Panc1 (cell line): ENCODE measurements at places on chromosomes 2 and 18.

DNA sequence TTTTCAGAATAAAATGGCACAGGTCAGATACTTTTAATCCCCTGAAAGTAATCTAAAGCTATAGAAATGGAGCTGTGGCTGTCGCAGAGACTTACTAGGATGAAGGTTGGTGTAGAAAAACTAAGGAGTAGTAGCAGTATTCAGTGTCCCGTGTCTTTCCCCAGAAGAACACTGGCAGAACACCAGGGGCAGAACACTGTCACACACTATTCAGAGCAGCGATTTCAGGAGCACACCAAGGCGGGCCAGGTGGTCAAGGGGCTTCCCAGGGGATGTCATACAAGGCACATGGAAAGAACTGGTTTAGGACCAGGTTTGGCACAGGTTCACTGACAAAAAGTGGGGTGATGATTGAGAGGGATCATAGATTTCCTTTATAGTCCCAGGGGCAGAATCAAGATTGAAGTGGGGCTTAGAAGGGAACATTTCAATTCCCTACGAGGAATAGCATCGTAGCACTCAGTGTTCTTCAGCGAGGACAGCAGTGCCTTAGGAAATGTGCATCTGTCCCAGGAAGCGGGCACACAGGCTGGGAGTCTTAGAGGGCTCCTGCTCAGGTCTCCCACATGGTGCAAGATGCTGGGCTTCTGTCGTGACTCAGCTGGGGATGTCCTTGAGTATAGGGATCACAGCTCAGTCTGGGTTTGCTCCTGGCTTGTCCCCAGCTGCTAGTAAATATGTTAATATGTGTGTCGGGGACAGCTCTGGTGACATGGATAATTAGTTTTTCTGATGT lies 22.6 kb downstream of the BCL2L11 start:
- DNase-seq = no peak

GRCh38 chr2:64861452-64862397 lies 127.5 kb upstream of the SLC1A4 start:
- no peak for DNase-seq

DNA sequence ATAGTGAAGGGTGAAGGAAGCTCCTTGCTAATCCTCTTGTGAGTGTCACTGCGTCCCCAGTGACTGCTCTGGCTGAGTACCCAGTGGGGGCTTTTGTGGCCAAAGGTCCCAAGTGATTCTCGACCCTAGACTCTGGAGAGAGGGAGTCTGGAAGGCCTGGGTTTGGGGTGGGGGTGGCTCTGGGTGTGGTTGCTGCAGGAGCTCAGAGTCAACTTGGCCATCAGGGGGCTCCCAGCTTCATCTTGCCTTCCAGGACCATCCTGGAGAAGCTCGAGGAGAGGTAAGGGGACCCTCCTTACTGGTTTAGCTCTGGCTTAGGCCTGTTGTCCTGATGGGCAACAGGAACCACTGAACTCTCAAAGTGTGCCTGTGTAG lies 592 bp downstream of the PSD4 start:
- no peak for DNase-seq

- no peak for DNase-seq
Measured at GRCh38 chr2:70921031-70921430, 14.7 kb upstream of the ATP6V1B1 start.

DNA sequence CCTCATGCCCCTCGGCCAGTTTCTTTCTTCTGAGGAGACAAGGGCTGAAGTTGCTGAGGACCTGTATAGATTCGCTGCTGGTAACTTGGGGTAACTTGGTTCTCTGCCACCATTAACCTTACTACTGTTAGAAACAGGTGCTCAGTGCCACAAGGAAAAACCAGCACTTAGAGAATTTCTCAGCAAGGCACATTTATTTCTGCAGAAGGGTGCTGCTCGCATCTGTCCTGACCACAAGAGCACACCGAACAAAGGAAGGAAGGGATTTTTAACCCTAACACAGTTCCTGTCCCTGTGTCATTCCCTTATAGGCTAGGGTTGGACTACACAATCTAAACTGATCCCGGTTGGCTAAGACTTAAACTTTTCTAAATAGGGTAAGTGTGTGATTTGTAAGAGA lies 154.1 kb downstream of the SOCS6 start:
- no peak for DNase-seq

- DNase-seq = no peak
Measured at GRCh38 chr2:19219060-19219459, 139.4 kb downstream of the OSR1 start.

DNA sequence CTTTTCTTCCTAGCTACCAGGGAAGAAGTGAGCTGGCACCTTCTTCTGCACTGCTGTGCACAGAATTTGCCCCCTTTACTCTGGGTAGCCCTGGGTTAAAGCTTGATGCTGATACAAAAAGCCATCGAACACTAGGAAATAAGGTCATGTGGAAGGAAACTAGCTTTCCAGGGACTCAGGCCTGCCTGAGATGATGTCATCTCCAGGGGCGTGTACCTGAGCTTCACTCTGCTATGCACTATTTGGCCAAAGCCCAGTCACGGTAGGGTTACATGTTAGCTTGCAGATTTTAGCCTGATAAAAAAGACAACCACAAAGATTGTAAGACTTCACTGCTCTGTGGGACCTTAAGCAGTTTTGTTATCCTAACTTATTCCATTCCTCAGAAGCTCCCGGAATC lies 20.4 kb downstream of the EDAR start:
- no peak for DNase-seq

GRCh38 chr2:20398956-20399567 lies 47.8 kb upstream of the RHOB start:
- no peak for DNase-seq

GRCh38 chr2:43059183-43059897 lies 167.1 kb downstream of the ZFP36L2 start:
- no peak for DNase-seq

DNA sequence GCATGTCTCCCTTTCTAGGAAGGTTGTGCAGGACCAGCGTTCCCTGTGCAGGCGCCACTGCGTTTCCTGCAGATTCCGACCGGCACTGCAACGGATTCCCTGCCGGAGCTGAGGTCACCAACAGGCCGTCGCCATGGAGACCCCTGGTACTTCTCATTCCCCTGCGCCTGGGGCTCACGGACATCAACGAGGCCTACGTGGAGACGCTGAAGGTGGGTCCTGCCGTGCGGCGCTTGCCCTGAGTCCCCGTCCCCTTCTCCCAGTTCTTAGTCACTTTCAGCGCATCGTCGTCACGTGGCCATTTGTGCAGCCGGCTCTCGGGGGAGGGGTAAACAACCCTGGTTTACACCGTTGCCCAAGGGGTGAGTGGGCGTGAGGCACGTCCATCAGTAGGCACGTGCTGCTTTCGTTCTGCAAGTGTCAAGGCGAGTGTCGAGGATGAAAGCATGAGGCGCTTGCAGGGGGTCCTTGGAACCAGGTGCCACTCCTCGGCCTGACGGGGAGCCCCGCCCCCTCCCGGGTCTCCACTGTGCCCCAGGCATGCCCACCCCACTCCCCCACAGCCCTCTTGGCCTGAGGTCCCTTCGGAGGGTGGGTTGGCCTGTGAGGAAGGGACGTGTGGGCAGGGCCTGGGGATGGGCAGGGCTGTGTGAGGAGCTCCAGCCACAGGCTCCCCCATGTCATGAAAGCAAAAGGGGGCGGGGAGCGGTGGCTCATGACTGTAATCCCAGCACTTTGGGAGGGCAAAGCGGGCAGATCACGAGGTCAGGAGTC lies 19.8 kb downstream of the DTYMK start:
- no peak for DNase-seq
